ENCODE measurements at places on chromosomes 16 and 17.

DNA sequence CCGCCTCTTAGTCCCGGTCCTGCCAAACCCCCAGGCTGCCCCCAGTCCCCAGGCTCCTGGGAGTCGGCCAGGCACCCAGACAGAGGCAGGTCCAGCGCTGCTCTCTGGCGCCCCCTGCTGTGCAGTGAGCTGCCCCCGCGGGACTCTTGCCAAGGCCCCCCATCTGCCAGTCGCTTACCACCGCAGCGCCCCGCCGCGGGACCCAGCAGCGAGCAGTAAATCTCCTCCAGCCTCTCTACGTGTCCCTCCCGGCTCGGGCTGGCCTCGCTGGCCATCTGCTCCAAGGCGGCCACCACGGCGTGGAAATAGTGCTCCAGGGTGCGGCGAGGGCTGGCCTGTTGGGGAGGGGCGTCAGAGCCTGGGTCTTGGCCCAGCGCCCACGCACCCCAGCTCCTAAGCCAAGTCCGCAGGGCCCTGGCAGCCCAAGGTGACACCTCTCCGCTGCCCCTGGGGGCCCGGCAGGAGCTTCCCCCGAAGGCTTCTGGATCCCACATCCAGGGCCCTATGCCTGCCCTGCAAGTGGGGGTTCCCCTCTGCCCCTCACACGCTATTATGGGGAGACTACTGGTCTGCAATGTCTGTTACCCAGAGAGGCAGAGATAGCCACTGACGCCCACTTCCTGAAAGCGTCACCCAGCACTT, 33.7 kb upstream of the MFSD6L start:
- no peak for DNase-seq

DNA sequence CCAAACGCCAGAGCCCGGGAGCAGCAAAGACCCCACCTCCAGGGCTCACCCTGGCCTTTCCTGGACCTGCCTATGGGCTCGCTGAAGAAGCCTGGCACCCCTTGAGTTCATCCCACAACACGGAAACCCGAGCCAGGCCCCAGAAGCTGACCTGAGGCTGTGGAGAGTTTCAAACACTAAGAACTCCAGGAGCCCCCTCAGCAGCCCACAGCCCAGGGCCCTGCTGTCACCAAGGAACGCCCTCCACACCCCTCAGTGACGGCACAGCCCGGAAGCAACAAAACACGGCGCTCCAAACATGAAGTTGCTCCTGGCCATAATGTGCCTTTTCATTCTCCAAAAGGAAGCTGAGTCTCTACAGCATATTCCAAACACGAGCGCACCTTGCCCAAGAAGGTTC, 9.2 kb downstream of the SLC38A10 start:
- no peak for DNase-seq

DNA sequence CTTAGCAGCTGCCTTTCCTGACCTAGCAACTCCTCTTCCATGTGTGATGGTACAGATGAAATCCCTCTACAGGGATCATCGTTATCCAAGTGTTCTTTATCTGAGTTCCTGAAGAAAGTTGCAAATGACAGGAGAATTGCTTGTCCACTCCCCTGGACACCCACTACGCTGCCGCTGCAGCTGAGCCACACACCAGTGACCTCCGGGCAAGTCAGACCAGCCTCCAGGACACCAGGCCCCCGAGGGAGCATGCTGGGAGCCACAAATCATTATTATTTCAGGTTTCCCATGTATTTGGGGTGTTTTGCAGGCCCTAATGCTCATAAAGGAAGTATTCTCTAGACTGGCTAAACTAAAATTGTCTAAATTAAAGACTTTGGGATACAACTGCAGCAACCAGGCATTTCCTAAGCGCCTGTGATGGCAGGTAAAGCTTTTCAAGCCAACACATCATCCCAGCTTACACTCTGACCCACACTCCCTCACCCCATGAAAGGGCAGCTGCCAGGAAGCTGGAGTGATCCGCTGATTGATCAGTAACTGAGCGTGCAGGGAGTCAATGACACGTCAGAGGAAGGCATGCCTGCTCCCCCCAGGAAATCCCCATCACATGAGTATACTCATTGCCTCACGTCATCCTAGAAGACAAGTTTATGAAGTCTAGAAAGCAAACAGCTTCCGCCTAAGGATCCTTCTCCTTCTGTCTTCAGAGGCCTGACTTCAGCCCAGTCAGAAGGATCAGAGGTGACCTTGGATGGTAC, 14.4 kb downstream of the FA2H start:
- DNase-seq: no peak

DNA sequence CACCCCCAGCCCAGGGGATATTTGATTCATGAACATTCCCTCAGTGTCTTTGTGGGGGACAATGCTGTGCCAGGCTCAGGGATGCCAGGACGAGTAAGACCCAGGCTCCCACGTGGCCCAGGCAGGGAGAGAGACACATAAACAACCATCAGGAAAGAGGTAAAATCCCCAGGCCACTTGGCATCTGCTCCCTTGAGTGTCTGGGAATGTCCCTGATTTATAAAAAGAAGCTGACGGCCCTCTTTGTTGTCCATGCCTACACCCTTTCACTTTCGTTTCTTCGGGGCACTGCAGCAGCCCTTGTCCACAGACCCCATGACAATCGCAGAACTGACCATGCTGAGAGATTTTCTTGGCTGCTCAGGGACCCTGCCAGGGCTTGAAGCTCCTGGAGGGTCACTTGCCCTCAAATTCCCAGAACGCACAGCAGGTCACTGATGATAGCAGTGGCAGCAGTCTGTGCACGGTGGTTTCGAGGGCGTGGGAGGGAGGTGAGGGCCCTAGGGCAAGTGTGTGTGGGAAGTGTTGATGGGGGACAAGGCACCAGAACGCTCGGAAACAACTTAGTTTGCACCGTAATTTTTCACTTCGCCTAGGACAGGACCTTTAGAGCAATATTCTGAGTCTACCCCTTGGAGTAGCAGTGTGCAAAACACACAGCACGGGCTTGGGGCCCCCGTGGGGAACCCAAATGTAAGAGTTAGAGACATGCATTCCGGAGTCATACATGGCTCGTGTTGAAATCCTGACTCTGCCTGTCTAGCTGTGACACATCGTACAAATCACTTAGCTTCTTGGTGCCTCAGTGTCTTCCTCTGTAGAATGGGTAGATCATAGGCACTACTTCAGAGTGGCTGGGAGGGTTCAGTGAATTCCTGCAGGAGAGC, 4.7 kb downstream of the NOD2 start:
- DNase-seq: no peak

DNA sequence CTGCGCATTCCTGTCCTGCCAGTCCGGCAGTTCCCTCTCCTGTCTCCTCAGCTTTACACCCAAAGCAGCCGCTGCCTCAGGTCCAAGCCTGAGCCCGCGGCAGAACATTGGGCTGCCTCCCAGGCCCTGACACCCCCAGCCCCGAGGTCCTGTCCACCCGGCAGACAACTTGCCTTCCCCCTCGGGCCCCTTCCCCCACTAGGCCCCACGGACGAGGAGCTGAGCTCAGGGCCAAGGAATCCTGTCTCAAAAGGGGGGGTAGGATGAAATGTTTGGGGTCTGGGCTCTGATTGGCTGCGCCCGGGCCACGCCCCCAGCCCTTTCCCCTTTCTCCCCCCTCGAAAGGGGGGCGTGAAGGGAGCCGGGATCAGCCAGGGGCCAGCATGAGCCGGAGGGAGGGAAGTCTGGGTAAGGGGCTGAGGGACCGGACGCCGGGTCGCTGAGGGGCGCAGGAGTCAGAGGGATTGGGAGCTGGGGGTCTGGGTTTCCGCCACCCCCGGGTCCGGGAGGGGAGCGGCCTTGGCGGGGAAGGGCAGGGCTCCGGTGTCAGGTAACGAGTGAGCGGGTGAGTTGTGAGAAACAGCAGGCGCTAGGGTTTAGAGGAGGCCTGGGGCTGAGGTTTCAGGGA, at the start of gene CTF1:
CTF1 (plus strand) TSS at position 354 of the 628 bp plus-strand sequence; CDS start at position 384, 30 bp downstream.
- peak; percentile 57 for DNase-seq

DNA sequence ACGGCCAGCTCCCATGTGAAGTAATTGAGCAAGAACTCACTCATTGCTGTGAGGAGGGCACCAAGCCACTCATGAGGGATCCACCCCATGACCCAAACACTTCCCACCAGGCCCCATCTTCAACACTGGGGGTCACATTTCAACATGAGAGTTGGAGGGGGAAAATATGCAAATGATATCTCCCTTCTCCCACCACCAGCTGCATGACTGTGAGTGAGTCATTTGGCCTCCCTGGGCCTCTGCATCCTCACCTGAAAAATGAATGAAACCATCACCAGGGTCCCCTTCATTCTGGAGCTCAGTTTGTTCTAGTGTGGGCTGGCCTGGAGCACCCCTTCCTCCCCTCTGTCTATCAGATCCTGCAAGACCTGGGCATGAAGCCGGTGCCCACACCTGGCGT, 6.8 kb upstream of the MED9 start:
- no peak for DNase-seq

Data from AG09309 (cell line).